ENCODE measurements at places on chromosomes 1 and 21.

DNA sequence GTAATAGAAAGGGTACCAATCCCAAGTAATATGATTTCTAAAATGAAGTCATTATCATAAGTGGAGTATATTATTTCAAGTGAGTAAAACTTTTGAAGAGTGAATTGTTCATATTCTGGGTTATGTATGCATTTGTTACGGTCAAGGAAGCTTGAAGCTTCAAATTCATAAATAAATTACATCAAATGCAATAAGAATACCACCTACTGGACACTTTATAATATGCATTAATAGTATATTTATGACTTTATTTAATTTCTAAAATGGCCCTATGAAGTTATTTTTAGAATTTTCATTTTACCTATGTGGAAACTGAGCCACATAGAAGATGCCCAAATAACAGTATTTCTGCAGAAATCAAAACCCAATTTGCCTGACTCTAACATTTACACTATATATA, 260.6 kb downstream of the SMYD3 start:
- DNase-seq, result no peak

- no peak for DNase-seq
Observed at GRCh38 chr1:110688514-110688913, 13.8 kb upstream of the KCNA3 start.

DNA sequence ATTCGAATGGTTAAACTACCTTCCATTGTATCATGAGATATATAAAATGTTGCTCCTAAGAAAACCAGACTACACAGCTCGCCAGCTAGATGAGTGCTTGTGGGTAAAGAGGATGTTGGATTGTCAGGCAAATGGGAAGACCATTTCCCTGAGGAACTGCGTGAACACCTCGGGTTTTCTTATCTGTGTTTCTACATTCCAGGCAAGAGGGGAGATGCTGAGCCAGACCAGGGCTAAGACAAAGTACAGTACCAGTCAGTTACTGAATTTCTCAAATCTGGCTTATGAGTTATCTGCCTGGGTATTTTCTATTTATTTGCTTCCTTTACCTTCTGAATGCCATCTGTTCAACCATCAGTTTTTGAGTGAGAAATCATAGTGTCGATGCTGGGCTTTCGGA, 170.8 kb downstream of the PLA2G4A start:
- no peak for DNase-seq

DNA sequence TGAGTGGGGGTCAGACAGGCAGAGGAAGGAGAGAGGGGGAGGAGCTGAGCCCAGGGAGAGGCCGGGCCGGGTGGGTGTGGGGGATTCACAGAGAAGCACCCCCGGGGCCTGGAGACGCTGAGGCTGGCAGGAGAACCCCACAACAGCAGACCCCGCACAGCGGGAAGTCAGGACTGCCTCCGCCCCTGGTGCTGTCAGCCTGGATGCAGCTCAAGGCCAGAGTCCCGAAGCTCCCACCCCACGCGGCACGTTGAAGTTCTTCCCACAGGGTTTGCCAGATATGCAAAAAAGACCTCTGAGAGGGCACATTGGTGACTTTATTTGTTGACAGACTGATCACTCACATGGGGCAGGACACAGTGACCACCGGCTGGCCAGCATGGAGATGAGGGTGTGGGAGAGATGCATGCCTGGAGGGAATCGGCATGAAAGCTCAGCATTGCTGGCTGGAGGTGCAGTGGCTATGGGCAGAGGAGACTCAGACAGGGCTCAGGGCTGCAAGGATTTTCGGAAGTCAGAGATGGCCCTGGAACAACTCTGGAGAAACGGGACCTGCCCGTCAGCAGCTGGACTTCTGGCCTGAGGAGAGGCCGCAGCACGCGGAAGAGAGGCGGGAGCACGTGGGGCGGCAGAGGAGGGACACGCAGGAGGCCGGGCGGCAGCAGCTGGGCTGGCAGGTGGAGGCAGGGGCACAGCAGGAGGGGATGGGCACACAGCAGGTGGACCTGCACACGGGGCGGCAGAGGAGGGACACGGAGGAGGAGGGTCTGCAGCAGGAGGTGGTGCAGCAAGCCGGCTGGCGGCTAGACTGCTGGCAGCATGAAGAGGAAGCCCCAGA, 885 bp downstream of the KRTAP10-3 start:
- no peak for DNase-seq

GRCh38 chr1:50969611-50970508, at the start of gene CDKN2C:
TSS of gene CDKN2C (plus strand) at chr1:50970245. CDS start at chr1:50970369, 124 bp downstream.
- DNase-seq, result peak; percentile 92

DNA sequence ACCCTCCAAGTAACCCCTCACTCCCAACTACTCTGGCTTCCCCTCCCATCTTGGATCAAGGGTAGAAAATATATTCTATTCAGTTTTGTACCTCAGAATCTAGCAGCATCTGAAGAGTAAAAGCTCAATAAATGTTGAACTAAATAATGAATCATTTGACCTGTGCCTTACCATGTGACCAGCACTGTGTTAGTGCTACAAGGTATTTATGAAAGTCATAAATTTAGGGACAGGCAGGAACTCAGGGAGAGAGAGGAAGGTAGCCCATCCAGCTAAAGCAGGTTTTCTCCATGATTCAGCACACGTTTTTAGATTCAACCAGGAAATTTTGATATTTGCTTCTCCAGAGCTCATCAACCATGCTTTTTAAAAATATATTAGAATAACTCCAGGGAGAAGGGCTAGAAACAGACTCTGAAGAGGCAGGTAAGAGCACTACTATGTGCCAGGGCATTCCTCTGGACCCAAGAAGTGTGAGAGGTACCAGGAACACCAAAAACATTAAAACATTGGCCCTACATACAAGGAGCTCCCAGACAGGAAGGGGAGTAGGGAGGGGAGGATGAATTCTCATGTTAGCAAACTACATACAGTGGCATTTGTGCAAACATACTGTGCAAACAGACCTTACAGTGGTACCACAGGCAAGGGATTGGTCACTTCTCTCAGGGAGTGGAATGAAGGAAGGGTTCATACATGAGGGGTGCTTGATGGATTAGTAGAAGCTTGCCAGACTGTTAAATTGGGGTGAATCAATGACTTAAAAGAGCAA, 64.3 kb downstream of the FYB2 start:
- no peak for DNase-seq

Measured in HFFc6 (cell line).